Femur (tissue), 1 donor: ENCODE measurements at places on chromosomes 4 and X.

GRCh38 chr4:76072760-76073159 lies 1.7 kb upstream of the ART3 start:
- no peak for DNase-seq

DNA sequence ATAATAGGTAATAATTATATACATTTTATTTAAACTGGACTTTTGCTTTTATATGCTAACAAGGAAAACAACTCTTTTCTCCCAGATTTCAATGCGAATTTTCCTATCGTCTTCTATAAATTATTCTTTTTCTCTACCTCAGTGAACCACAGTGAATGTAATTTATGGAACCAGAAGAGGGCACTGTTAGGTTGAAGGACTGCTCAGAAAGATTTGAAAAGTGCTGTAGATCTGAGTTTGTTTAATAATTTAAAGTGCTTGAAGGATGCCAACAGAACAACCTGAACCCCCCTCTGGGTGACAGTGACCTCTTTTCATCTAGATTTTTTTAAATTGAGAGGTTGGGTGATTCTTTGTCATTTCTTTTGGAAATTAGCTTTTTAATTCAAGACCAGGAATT lies 54.9 kb downstream of the PHOX2B start:
- DNase-seq: no peak

- DNase-seq: peak; percentile 32
These were observed 13.3 kb upstream of the AGA start for GRCh38 chr4:177455561-177455970.

- DNase-seq: no peak
These were observed 164.3 kb downstream of the AFAP1 start for GRCh38 chr4:7775396-7775795.

GRCh38 chr4:4919927-4920326 lies 60.5 kb downstream of the MSX1 start:
- no peak for DNase-seq

DNA sequence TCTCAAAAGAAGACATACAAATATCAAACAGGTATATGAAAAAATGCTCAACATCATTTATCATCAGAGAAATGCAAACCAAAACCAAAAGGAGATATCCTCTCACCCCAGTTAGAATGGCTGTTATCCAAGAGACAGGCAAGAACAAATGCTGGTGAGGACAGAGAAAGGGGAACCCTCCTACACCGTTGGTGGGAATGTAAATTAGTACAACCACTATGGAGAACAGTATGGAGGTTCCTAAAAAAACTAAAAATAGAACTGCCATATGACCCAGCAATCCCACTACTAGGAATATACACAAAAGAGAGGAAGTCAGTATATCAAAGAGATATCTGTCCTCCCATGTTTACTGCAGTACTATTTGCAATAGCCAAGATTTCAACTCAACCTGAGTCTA lies 83.5 kb downstream of the CDS1 start:
- DNase-seq: no peak

- no peak for DNase-seq
These were observed 53.6 kb downstream of the KLHL13 start for GRCh38 chrX:118062817-118063615.

GRCh38 chrX:65035446-65035770 lies 59.2 kb upstream of the ZC4H2 start:
- peak; percentile 38 for DNase-seq

GRCh38 chr4:62644372-62644771 lies 1444.2 kb downstream of the ADGRL3 start:
- no peak for DNase-seq

- DNase-seq: no peak
These were observed 64.3 kb downstream of the METTL14 start for GRCh38 chr4:118749347-118749988.

- no peak for DNase-seq
These were observed 899 bp upstream of the TMPRSS11D start for GRCh38 chr4:67884701-67885100.

GRCh38 chrX:139203651-139204570 lies 326.6 kb upstream of the F9 start:
- DNase-seq: no peak

GRCh38 chrX:17836830-17837229 lies 24.3 kb downstream of the RAI2 start:
- no peak for DNase-seq

DNA sequence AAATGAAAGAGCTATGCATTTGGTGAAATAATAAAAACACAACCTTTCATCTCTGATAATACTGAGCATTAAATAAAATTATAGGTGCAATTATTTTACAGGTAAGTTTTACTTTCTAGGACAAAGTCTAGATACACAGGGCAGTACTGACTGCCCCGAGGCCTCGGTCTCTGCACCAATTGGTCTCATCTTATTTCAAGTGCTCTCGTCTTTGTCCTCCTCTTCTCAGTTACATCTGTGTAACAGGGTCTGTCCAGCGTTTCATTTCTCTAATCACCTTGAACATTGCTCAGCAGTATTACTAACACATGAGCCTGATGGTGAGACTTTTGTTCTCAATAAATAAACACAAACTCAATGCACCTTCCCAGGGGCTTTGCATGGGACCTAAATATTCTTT lies 44.5 kb downstream of the SORBS2 start:
- DNase-seq: no peak

DNA sequence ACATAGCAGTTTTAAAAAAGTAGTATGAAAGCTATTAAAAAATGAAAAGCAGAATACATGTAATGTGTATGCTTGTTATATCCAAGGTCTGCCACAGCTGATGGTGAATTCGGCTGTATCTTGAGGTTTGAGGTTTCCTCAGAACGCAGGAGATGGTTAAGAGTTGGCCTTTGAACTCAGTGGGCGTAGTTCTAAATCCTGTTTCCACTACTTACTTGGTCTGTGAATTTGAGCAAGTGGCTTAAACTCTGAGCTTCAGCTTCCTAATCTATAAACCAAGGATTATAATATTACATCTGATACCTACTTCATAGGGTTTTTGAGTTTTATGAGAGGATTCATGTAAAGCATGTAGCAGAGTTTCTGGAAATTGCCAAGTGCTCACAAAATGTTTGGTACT lies 125.2 kb downstream of the STIM2 start:
- DNase-seq: no peak

DNA sequence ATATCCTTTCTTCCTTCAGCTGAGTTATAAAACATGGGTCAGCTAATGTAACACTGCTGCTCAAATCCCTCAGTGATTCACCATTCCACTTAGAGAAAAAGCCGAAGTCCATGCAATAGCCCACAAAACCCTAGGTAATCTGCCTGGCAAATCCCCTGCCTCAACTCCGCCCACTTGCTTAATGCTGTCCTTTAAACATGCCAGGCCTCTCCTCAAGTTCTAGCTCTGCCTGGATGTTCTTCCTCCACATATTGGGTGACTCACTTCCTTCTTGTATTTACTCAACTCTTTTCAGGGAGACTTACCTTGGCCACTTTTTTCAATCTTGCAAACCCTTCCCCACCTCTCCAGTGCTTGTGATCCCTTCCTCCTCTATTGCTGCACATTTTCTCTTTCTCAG lies 89.8 kb downstream of the EMCN start:
- DNase-seq: no peak

DNA sequence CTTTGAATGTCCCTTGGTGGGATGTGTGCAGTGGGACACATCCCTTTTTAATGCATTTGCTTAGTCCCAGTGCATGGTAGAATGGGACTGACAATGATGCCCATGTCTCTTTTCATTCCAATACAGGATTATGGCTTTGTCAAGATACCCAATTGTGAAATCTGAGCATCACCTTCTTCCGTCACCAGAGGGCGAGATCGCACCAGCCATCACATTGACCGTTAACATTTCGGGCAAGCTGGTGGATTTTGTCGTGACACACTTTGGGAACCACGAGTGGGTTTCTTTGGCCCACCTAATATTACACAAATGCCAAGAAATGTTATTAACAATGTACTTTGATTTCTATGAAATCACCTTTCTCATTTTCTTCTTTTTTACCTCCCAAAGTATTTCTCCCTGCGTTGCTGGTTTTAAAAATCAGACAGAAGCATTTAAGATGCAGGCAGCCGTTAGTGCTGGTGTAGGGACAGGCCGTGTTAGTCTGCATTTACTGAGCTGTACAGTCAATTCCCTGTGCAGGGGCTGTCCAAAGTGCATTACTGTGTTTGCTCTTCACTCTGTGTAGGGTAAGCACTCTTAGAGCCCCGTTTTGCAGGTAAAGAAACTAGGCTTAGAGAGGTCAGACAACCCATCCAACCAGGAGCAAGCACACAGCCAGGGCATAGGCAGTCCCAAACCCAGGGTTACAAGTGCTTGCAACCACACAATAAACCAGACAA lies 46.5 kb downstream of the CWH43 start:
- no peak for DNase-seq

GRCh38 chr4:55725057-55725456 lies 89.0 kb upstream of the NMU start:
- no peak for DNase-seq

DNA sequence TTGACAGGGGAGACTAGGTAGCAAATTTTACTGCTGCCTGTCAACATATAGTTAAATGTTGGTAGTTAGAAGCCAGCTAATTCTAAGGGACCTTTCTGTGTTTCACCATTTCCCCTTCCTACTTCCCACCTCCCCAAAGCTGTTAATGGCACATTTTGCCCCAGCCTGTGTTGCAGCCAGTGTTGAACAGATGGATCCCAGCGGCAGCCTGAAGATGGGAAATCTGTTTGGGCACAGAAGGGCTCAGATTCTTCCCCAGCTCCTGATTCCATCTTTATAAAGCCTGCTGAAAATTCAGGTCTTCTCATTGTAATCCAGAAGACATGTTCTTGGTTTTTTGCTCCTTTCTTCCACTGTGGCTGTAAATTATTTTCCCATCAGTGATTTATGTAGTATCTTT lies 89.0 kb downstream of the SPRY1 start:
- no peak for DNase-seq
